ENCODE measurements at places on chromosomes 1 and 21. TPM values are rescaled to one million over a fixed set of nuclear protein-coding genes. Genes with fewer than 3 reads are reported as not detected.
A peak's percentile ranks its signal among the peaks of the same experiment; 100 is the strongest.

- peak overlapping the region; percentile 58 for H3K4me3 ChIP-seq
- no peaks in the 10 kb centered on the region for H3K36me3 ChIP-seq
- DNase-seq = no peak
- H3K4me1 ChIP-seq = peaks cover 6% of the 10 kb centered on the region
- no peaks in the 10 kb centered on the region for H3K27me3 ChIP-seq
Observed at GRCh38 chr1:42340093-42340492, 5.1 kb upstream of the FOXJ3 start.

GRCh38 chr21:24470852-24471251, 1136.4 kb downstream of the MRPL39 start:
- no peak overlapping the region for H3K4me3 ChIP-seq
- H3K36me3 ChIP-seq = no peaks in the 10 kb centered on the region
- no peaks in the 10 kb centered on the region for H3K27me3 ChIP-seq
- no peak for DNase-seq
- H3K27ac ChIP-seq = no peak overlapping the region

Gene FAM78B
- total RNA-seq = 2.4 TPM

GRCh38 chr1:54299037-54299436, 99.1 kb downstream of the MRPL37 start:
- no peak for DNase-seq
- H3K27ac ChIP-seq = no peak overlapping the region
- peaks cover 57% of the 10 kb centered on the region for H3K4me1 ChIP-seq
- peaks cover 54% of the 10 kb centered on the region for H3K36me3 ChIP-seq

- DNase-seq = no peak
- H3K27ac ChIP-seq = no peak overlapping the region
- no peaks in the 10 kb centered on the region for H3K27me3 ChIP-seq
- H3K36me3 ChIP-seq = no peaks in the 10 kb centered on the region
- H3K4me1 ChIP-seq = no peaks in the 10 kb centered on the region
- H3K4me3 ChIP-seq = no peak overlapping the region
Observed at GRCh38 chr1:36628804-36629203, 146.1 kb upstream of the CSF3R start.

DNA sequence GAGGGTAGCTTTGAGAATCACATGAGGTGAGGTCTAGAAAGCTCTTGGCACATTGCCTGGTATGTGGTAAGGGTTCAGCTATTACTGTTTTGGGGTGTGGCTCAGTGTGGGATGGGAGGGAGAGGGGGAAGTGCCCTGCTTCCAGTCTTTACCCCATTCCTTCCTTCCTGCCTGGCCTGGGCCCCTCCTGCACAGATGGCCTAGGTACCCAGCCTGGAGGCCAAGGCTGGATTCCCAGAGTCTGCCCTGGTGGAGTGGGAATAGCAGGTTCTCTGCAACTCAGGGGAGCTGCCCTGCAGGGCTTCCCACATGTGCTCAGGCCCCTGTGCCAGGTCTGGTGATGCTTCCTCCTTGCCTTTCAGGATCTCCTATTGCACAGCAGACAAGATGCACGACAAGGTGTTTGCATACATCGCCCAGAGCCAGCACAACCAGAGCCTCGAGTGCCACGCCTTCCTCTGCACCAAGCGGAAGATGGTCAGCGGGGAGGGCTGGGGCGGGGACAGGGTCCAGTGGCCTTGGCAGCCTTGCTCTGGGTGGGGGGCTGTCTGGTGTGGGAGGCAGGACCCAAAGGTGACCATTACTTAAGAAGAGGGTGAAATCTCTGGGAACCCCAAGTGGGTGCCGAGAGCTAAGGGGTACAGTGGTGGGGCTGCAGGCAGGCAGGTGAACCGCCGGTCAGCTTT, 13.5 kb downstream of the LDLRAP1 start:
- no peak overlapping the region for H3K4me3 ChIP-seq
- no peaks in the 10 kb centered on the region for H3K27me3 ChIP-seq

Gene ERICH3
- total RNA-seq = not detected

Gene S100A16
- 152 TPM for total RNA-seq

GRCh38 chr1:223444411-223444810, 51.2 kb downstream of the CCDC185 start:
- H3K4me3 ChIP-seq = no peak overlapping the region
- DNase-seq = no peak
- peaks cover 22% of the 10 kb centered on the region for H3K27me3 ChIP-seq
- H3K36me3 ChIP-seq = no peaks in the 10 kb centered on the region

DNA sequence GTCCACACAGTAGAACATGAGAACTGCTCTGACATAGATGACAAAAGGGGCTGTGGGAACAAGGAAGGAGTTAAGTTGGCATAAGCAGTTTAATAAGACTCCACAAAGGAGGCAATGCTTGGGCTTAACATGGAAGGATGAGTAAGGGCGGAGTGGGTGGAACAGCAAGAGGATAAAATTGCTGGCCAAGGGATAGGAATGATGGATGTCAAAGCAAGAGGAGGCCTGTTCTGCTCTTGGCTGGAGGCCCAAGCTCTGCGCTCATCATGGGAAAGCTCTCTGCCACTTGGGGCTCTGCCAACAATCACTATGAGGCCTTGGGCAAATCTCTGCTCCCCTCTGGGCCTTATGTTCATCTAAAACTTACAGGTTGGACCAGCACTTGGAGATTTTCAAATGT, 98.3 kb upstream of the CAMK1G start:
- no peak overlapping the region for H3K27ac ChIP-seq
- H3K27me3 ChIP-seq = no peaks in the 10 kb centered on the region
- H3K4me1 ChIP-seq = peaks cover 20% of the 10 kb centered on the region
- DNase-seq = no peak

DNA sequence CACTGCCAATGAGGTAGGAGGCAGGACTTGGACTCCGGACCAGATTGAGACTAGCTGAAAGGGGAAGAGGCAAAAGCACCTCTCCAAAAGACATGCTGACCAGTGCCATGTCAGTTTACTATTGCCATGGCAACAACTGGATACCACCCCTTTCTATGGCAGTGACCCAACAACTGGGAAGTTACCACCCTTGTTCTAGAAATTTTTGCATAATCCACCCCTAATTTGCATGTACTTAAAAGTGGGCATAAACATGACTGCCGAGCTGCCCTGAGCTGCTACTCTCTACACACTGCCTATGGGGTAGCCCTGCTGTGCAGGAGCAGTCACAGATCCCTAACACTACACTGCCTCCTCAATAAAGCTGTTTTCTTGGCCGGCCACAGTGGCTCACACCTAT, 19.0 kb upstream of the SLC6A9 start:
- H3K4me3 ChIP-seq = no peak overlapping the region
- no peak for DNase-seq
- no peaks in the 10 kb centered on the region for H3K36me3 ChIP-seq
- H3K4me1 ChIP-seq = no peaks in the 10 kb centered on the region

- no peaks in the 10 kb centered on the region for H3K4me1 ChIP-seq
- H3K27me3 ChIP-seq = no peaks in the 10 kb centered on the region
- peak; percentile 52 for DNase-seq
Observed at GRCh38 chr1:60425528-60425927, 352.0 kb upstream of the C1orf87 start.

Gene ANGEL2
- total RNA-seq = 48.1 TPM

Gene LAD1
- total RNA-seq = 13.5 TPM

DNA sequence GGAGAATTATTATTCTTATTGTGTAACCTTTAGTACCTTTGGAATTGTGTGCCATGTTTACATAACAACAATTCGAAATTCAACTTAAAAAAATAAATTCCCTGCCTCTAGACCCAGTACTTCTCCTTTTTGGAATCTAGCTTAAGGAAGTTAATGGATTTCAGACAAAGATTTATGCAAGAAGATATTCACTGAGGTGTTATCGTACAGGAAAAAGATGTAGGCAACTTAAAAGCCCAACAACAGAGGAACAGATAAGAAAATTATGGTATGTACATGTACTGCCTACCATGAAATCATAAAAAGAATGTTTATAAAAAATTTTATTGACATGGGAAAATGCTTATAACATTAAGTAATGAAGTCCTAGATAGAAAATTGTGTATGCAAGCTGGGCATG, 18.2 kb upstream of the STMN1 start:
- no peak overlapping the region for H3K27ac ChIP-seq
- H3K27me3 ChIP-seq = no peaks in the 10 kb centered on the region
- DNase-seq = no peak
- no peaks in the 10 kb centered on the region for H3K36me3 ChIP-seq

GRCh38 chr21:41634211-41634694, 126.3 kb upstream of the TMPRSS2 start:
- no peaks in the 10 kb centered on the region for H3K4me1 ChIP-seq
- H3K4me3 ChIP-seq = no peak overlapping the region
- H3K36me3 ChIP-seq = no peaks in the 10 kb centered on the region
- DNase-seq = no peak
- no peak overlapping the region for H3K27ac ChIP-seq

GRCh38 chr1:154335025-154335714, 9.8 kb downstream of the ATP8B2 start:
- H3K27ac ChIP-seq = no peak overlapping the region
- H3K36me3 ChIP-seq = peaks cover 61% of the 10 kb centered on the region
- DNase-seq = peak; percentile 93

Gene B4GALT3
- total RNA-seq = 31.2 TPM

DNA sequence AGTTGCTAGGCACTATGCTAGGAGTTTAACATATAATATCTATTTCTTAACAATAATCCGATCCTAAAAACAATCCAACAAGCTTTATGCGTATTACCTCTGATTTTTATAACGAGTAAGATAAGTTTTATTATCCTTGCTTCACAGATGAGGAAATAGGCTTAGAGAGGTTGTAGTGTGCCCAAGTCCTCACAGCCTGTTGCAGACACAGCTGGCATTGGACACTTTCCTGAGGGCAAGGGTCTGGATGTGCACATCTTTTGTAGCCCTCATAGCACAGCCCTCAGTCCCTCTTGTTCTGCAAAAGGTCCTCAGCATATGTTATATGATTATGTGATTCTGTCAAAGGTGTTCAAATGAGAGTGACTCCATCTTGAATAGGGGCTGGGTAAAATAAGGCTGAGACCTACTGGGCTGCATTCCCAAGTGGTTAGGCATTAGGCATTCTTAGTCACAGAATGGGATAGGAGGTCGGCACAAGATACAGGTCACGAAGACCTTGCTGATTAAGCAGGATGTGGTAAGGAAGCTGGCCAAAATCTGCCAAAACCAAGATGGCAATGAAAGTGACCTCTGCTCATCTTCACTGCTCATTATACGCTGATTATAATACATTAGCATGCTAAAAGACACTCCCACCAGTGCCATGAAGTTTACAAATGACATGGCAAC, 75.7 kb upstream of the F3 start:
- H3K36me3 ChIP-seq = no peaks in the 10 kb centered on the region
- DNase-seq = no peak
- H3K4me3 ChIP-seq = no peak overlapping the region
- peaks cover 3% of the 10 kb centered on the region for H3K4me1 ChIP-seq
- no peaks in the 10 kb centered on the region for H3K27me3 ChIP-seq

DNA sequence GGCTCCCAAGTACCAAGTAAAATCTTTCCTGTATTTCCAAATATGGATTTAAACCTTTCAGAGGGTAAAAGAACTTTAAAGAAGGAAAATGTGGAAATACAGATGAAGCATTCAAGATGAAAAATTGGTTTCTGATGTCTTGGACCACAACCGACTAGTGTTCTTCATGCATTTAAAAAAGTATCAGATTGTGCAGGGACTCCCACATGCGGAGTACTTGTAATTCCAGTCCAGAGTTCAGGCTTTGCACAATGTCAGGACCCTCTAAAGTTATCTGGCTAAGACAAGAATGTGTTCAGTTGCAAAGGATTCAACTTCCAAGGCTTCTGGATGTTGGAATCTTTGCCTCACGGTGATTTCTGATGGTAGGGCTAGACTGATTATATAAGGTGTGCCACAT, 66.7 kb downstream of the RGL1 start:
- peaks cover 11% of the 10 kb centered on the region for H3K27me3 ChIP-seq
- peaks cover 8% of the 10 kb centered on the region for H3K4me1 ChIP-seq
- no peaks in the 10 kb centered on the region for H3K36me3 ChIP-seq
- no peak overlapping the region for H3K27ac ChIP-seq
- no peak for DNase-seq

Gene AQP10
- not detected for total RNA-seq

DNA sequence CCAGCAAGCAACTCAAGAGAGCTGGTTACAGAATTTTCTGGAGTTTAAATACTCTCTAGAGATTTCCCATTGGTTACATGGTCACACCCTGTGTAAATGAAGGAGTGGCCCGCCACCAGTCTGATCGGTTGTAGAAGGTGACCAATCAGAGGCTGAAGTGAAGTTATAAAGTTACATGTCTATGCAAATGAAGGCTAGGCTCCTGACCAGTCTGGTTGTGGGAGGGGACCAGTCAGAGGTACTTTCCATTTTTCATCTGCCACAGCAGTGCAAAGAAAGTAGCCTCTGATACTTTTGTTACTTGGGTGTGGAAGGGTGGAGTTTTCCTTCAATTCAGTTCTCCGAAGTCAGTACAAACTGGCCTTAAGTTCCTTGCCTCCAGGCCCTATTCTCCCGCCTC, 273.7 kb downstream of the BARHL2 start:
- DNase-seq = no peak
- H3K36me3 ChIP-seq = no peaks in the 10 kb centered on the region
- H3K27me3 ChIP-seq = no peaks in the 10 kb centered on the region
- no peak overlapping the region for H3K27ac ChIP-seq

GRCh38 chr1:5331101-5331500, 661.1 kb downstream of the NPHP4 start:
- H3K4me1 ChIP-seq = no peaks in the 10 kb centered on the region
- H3K27ac ChIP-seq = no peak overlapping the region
- H3K27me3 ChIP-seq = no peaks in the 10 kb centered on the region
- H3K4me3 ChIP-seq = no peak overlapping the region

- H3K27me3 ChIP-seq = no peaks in the 10 kb centered on the region
- DNase-seq = no peak
Observed at GRCh38 chr1:57302812-57303596, 120.9 kb downstream of the DAB1 start.

Gene TMEM79
- total RNA-seq = 1.9 TPM

DNA sequence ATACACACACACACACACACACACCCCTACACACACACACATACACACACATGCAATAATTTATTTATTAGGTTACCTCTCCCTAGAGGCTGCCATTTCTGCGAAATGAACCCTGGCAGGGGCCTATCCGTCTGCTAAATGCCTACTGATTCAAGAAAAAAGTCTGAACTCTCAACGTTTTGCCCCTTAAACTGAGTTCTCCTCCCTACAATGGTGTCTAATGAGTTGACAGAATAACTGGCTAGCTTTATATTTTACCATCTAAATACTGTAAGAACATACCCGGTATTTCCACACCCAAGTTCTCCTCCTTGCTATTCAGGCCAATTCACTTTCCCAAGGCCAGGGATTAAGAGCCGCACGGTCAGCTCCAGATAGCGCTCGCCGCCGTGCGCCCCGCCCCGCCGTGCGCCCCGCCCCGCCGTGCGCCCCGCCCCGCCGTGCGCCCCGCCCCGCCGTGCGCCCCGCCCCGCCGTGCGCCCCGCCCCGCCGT, 339 bp upstream of the RNPC3 start:
- H3K36me3 ChIP-seq = no peaks in the 10 kb centered on the region
- peak; percentile 67 for DNase-seq
- H3K27ac ChIP-seq = no peak overlapping the region
- no peaks in the 10 kb centered on the region for H3K27me3 ChIP-seq

- H3K4me1 ChIP-seq = no peaks in the 10 kb centered on the region
- peak overlapping the region; percentile 87 for H3K4me3 ChIP-seq
- peaks cover 31% of the 10 kb centered on the region for H3K36me3 ChIP-seq
- H3K27ac ChIP-seq = peak overlapping the region; percentile 92
Observed at GRCh38 chr1:23980728-23981070, 572 bp upstream of the SRSF10 start.

GRCh38 chr1:90393025-90393424, 324.1 kb downstream of the BARHL2 start:
- H3K36me3 ChIP-seq = no peaks in the 10 kb centered on the region
- no peak for DNase-seq
- H3K4me3 ChIP-seq = no peak overlapping the region
- H3K4me1 ChIP-seq = peaks cover 16% of the 10 kb centered on the region

Measured in endodermal cell (in vitro differentiated cells).